Panc1 (cell line): ENCODE measurements at places on chromosomes 3 and 15. TPM values are rescaled to one million over a fixed set of nuclear protein-coding genes. Genes with fewer than 3 reads are reported as not detected.

GOLGA6L10 gene
- 3.5 TPM for total RNA-seq

MED12L gene
- 2.8 TPM for total RNA-seq

PARP15 gene
- 0.21 TPM for total RNA-seq

PP2D1 gene
- not detected for total RNA-seq

TIMMDC1 gene
- 170 TPM for total RNA-seq

INAFM2 gene
- 10.4 TPM for total RNA-seq

ANAPC13 gene
- total RNA-seq: 68.8 TPM

BCHE gene
- 1.5 TPM for total RNA-seq
